Stimulated activated CD4-positive, alpha-beta T cell treated with anti-CD3 and anti-CD28 coated beads, Interleukin-15, amount 100 ng/mL, for 1 hour (primary cell): ENCODE measurements at places on chromosomes 2 and 18.

GRCh38 chr2:84498150-84498799 lies 18.0 kb upstream of the DNAH6 start:
- DNase-seq = no peak

- DNase-seq = no peak
Measured at GRCh38 chr18:75503615-75504014, 76.1 kb upstream of the SMIM21 start.

DNA sequence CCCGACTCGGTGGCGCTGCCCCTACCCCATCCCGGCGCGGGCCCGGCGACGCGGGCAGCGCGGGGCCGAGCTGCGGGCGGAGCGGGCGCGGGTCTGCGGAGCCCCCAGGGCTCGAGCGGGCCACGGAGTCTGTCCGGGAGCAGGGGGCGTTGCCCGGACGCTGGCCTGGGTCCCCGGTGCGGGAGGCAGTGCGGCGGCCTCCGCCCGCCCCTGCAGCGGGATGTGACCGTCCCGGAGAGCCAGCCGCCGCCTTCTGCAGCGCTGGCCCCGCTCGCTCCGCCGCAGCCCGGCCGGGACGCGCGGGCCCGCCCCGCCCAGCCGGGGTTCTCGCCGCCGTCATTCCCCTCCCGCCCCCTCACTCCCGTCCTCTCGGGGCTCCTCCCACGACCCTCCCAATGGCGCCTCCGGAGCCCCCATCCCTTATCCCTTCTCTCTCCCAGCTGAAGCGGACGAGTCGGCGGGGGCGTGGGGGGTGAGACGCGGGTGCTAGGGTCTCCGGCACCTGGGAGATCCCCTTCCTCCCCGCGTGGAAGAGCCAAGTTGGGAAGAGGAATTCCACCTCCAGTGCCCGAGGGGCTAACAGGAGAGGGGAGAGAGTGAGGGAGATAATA lies at the start of gene FNDC4:
FNDC4 (minus strand) TSS at position 257 of the 611 bp plus-strand sequence. CDS start 521 bp downstream, outside the sequence.
- DNase-seq = no peak

DNA sequence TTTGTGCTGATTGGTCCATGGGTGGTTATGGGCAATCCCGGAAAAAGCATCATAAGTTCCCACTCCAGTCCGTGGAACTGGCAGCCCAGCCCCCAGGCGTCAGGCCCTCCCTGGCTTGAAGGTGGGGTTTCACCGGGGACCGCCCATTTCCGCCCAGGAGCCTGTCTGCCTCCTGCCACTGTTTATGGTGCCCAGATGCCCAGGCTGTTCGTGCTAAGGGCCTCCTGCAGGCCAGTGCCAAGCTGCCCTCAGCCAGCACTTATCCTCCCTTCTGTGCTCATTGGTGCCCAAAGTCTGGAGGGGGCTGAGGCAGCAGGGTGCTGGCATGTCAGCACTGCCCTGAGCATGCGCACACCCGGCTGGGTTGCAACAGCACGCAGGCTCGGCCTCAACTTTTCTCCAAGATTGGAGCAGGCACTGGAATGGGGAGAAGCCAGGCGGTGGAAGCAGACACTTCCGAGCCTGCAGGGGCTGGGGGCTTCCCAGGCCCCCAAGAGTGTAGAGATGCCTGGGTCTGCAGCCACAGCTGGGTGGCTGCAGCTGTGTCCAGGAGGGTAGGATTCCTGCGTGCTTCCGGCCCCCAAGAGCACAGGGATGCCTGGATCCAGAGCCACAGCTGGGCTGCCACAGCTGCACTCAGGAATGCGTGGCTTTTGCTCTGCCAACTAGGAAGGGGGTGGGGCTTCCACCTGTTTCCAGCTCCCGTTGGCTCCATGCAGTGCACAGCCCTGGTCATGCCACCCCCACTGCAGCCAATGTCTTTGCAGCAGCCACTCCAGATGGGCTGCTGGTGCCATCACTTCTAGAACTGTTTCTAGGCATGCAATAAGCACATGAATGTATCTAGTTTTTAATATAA lies 74.0 kb downstream of the AGPS start:
- no peak for DNase-seq

DNA sequence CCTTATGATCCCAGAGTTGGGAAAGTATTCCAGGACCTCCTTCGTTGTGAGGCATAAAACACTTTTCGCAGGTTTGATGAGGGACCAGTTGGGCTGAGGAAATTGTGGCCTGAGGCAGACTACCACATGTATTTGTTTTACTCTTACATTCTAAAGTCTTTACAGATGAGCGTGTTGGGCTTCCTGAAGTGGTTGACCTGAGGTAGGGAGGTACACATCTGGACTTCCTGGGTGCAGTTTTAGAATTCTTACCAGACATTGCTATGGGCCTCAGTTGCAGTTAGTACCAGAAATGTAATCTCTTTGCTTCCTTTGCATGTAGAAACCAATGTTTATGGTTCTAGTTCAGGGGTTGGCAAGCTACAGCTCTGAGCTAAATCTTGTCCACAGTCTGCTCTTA lies 48.7 kb downstream of the COA5 start:
- DNase-seq = no peak

DNA sequence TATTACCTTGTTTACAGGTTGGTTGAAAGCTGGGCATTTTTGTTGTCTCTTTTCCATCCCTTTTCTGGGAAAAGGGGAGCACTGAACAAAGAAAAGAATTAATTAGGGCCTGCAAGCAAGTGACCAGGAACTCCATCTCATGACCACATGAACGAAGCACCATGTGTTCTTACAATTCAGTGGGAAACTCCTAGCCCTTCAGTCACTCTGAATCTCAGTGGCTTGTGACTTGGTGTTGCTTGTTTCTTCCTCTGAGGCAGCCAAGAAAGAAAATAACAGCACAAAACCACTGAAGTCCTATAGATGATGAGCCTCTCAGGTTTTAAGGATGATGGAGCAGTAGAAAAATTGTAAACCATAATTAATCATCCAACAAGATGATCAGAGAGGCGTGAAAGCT lies 129.1 kb upstream of the CAB39 start:
- DNase-seq = no peak

DNA sequence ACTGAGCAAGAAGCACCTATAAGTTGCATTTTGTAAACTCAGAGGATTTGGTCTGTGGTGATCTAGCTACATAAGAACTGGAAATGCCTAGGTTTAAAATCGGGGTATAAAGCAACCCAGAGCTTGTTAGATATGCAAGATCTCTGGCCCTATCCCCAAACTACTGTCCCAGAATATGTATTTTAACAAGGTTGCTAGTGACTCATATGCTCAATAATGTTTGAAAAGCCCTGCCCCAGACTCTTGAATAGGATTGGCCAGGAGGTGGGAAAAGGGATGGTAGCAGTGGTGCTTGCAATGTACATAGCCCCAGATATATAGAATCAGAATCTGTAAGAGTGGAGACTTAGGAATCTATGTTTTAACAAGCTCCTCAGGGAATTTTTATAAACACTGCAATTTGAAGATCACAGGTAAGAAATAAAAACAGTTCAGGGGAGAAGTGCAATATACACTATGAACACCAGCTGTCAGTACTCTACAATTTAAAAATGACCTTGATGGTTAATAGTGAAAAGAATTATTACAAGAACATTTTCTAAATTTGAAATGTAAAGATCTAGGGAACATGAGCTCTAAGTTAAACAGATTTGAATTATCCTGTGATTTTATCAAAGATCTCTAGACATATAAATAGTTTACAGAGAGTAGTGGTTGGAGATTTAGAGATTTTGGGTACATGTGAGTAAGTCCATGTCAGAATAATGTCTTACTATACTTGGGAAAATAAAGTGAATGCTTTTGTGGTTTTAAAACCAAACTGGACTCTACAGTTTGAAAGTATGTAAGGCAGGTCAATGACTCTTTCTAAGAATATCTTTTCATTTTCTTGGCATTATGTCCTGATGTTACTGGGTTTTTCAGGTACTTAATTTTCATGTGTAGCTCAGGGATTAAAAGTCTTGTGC lies 7.7 kb upstream of the MMADHC start:
- DNase-seq = no peak

DNA sequence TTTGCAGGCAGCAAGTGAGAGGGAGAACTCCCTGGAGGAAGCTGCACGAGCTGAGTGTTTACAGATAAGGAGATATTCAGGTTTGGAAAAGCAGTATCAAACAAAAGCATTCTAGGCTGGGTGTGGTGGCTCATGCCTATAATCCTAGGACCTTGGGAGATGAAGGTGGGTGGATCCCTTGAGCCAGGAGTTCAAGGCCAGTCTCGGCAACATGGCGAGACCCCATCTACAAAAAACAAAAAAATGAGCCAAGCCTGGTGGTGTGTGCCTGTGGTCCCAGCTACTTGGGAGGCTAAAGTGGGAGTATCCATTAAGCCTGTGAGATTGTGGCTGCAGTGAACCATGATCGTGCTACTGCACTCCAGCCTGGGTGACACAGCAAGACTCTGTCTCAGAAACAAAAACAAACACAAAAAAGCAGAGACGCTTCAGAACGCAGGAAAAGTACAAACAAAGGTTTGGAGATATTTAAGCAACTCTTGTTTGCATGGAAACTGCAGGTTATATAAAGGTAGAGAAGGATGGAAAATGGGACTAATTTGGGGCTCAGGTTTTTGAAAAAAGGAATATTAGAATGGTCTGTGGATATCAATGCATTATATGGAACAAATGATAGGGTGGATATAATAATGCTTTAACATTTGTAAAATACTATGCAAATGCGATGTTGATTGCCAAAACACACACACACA lies 31.6 kb downstream of the MYCN start:
- DNase-seq = no peak
